ENCODE measurements at places on chromosomes 2 and 18.

GRCh38 chr18:21678859-21679258 lies 25.7 kb downstream of the ABHD3 start:
- DNase-seq = no peak

DNA sequence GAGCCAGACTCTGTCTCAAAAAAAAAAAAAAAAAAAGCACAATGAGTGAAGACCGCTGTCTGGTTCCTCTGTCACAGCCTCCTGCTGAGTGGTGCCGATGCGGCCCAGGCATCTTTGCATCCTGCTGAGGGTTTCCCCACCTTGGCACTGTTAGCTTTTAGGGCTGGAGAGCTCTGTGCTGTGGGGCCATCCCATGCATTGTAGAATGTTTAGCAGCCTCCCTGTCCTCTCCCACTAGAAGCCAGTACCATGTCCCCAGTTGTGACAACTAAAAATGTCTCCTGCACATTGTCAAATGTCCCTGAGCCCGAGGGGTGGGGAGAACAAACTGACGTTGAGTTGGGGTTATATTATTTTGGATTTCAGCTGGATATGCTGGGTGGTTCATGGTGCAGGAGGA lies 7.9 kb upstream of the COLEC11 start:
- DNase-seq = no peak

GRCh38 chr2:142596334-142597088 lies 281.0 kb upstream of the KYNU start:
- no peak for DNase-seq

DNA sequence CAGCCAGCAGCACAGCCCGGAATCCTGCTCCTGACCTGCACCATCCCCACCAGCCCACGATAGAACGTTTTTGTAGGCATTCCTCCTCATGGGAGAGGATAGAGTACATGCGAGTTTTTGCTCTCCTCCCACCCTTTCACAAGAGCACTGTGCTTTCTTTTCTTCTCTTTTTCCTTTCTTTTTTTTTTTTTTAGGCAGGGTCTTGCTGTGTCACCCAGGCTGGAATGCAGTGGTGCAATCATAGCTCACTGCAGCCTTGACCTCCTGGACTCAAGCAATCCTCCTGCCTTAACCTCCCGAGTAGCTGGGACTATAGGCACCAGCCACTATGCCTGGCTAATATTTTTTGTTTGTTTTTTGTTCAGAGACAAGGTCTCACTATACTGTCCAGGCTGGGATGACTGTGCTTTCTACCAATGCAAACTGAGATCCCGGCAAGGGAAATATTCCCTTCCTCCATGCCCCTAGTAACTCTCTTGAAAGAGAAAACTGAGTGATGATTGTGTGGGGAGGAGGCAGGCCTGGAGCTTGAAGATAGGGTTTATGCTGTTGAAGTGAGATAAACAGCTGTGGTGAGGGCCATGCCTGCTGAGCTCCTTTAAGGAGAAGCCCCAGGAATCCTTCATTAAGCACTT lies 82.6 kb upstream of the TXNDC2 start:
- no peak for DNase-seq

DNA sequence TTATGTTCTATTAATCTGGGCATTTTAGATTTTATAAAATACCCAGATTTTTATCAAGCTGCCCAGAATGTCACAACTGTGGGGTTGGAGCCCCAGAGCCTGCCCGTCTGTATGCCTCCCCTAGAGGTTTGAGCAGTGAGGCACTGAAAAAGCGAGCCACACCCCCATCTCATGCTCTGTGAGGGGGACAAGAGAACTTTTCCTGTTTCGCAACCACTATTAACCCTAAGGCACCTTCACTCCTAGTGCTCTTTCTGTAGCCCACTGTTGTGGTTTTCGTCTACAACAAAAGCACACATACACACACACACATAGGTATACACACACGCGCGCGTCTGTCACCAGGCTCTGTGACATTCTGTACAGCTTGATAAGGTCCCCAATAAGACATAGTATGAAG lies 38.0 kb downstream of the DCDC2C start:
- no peak for DNase-seq

- no peak for DNase-seq
These were observed 989.2 kb downstream of the CPS1 start for GRCh38 chr2:211545582-211545981.

DNA sequence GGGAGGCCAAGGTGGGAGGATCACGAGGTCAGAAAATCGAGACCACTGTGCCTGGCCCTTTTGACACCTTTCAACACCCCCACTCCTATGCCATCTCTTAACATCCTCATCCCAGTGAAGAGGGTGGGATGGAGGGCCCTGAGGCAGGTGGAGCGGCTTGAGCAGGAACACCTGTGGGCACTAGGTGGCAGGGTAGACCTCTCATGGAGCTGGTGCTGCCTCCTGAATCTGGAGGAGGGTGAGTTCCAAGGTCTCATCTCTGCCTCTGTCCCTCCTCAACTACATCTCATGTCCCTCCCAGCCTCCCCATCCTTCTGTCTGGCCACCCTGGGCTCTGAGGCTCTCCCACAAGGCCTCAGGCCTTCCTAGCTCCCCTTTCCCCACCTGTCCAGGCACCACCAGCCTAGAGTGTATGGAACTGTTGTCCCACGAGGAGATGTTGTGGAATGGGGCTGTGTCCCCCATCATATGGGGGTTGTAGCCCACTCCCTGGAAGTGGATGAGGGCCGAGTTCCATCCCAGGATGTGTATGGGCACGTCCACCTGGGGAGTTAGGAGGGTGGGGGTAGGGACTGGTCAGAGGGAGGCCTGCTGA lies 17.0 kb upstream of the CRYBA2 start:
- DNase-seq = no peak

- DNase-seq = no peak
These were observed 387.9 kb upstream of the MYT1L start for GRCh38 chr2:2719015-2719414.

GRCh38 chr2:172842511-172843265 lies 107.0 kb downstream of the RAPGEF4 start:
- DNase-seq = no peak

GRCh38 chr2:156935616-156936015 lies 321.9 kb upstream of the GALNT5 start:
- no peak for DNase-seq

- DNase-seq = no peak
These were observed 16.5 kb downstream of the SCG2 start for GRCh38 chr2:223585666-223586065.

DNA sequence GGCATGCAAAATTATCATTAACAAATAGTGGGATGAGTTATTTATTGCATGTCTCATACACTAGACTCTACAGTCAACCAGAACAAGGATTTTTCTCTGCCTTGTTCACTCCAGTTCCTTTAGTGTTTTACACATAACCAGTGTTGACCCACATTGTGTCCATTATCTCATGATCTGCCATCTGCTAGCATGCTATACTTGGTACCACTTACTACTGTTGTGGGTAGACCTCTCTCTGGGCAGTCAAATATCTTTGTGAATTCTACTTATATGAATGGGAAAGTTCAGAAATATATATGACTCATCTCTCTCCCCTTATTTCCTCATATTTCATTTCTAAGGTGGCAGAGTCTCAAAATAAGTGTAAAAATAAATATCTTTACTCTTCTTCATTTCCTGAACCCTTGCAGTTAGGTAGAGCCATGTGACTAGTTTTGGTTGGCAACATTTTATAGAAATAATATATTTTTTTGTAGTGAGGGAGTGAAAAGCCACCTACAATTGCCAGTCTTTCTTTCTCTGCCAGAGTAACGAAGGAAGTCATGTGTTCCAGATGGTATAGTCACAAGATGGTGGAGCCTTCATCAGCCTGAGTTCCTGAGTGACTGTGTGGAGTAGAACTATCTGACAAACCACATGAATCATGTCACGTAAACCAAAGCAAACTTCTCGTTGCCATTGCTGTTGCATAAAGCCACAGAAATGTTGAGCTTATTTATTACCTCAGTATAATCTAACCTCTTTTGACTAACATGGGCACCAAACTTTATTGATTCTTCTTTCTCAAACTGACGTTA lies 704.0 kb downstream of the RNF144A start:
- DNase-seq = no peak

- no peak for DNase-seq
These were observed 37.9 kb upstream of the ZCCHC2 start for GRCh38 chr18:62484941-62485340.

DNA sequence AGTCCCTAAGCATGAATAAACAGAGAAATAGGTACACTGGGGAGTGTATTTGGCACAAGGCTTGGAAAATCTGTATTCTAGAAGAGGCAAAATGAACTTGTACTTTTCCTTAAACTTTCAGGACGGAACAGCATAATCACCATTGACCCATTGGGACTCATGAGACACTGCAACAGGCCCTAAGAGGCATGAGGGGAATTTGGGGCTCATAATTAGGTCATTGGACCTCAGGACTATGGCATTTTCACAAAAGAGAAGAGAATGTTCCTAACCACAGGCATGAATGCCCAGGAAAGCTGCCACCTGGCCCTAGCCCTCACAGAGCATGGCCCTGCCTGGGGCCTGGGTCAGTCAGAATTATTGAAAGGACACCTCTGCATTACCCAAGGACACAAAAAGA lies 67.9 kb upstream of the PIK3C3 start:
- no peak for DNase-seq

DNA sequence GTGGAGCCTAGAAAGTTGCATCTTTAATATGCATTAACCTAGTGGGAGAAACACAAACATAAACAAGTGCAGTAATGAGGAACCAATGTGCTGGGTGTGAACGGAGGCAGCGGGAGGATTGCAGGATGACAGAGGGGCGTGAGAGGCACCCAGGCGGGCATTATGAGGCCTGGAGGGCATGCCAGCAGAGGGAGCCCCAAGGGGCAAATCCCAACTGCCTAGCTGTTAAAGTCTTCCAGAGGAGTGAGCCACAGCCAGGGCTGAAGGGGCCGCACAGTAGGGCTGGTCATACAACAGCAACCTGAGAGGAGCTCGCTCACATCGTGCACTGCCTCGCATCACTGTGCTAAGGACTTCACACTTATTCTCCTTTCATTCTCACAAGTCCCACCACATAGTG lies 13.3 kb upstream of the PRELID3A start:
- no peak for DNase-seq

- DNase-seq = no peak
These were observed 76.8 kb upstream of the MSTN start for GRCh38 chr2:190139371-190139770.

DNA sequence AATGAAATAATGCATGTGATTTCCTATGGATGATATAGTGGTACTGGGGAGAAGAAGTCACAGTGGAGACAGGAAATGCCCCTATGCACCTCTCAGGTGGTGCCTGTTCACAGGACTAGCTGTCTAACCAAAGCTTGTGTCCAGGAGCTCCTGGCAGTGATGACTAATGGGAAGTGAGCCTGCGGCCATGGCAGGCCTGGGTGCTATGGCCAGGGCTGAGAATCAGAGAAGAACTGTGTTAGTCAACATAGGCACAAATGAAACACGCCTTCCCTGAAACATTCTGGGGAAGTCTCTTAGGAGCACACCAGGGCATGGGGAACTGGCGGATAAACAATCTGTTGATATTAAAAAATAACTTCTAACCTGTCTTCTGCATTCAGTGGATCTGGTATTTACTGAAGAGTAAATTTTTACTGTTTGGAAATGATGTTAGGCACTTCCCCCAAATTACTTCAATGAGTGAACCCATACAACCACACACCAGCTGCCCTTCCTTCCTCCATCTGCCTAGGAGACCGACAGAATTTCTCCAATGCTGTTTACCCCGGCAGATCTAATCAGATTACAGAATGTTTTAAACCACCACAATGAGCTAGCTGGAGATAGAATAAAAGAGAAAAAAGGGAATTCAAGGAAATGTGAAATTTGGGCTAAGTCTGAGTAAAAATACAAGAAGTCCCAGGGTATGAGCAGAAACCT lies 67.4 kb downstream of the MEP1B start:
- DNase-seq = no peak

DNA sequence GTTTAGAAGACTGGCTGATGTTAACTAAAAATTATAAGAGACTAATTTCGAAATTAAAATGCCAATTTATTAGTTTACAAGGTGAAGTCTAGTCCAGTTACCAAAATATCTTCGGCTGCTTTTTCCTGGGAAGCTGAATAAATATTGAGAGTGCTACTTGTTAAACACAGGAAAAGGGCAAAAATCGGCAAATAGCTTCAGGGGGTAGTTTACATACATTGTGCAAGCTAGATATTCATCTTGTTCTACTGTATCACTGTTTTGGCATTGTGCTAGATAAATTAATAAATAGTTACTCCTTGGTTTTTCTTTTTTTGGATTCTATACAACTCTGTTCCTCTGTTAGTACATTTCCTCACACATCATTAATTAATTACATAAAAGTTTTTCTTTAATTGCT lies 29.3 kb downstream of the NHEJ1 start:
- DNase-seq = no peak

DNA sequence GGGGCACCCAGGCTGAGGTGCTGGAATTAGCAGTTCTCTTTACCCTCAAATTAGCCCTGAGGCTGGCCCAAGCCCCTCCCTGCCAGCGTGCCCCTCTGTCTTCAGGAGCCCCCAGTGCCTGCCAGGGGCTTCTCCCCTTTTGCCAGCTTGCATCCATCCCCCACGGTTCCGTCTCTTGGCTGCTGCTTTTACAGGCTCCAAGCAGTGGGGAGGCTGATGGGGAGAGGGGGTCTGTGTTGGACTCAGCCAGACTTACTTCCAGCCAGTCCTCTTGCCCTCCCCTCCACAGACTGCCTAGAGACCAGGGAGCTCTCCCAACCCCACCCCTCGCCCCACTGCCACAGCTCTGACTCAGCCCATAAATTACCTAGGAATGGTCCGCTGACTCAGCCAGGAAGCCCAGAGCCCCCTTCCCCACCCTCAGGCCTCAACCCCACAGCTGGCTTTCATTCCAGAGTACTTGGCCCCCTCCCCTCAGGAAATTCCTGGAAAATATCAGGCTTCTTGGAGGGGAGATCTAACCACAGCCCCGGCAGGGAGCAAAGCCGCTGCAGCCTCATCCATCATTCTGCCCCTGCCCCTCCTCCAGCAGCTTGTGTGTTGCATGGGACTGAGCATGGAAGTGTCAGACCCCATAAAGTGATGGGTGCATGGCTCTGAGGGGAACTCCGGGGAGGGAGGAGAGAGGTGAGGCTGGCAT lies 184.6 kb downstream of the ZFP36L2 start:
- no peak for DNase-seq

DNA sequence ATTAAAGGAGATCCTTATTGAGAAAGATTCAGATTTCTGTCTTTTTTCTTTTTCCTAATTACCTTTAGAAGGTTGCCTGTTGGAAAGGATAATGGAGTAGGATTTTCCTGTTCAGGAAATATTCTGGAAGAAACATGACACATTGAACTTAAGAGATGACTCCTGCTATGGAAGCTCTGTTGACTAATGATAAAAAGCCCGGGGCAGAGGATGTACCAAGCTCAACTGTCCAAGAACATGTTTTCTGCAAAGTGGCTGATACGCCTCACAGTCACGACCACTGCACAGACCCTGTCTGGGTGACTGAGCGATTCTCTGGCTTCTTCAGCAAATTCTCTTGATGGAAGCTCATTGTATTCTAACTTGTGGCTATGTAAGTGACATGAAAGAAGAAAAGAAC lies 86.2 kb upstream of the THOC1 start:
- DNase-seq = no peak

- no peak for DNase-seq
These were observed 31.9 kb downstream of the PPP4R3B start for GRCh38 chr2:55585451-55586080.
